ENCODE measurements at places on chromosomes 12 and 14. TPM values are rescaled to one million over a fixed set of nuclear protein-coding genes. Genes with fewer than 3 reads are reported as not detected.

Gene AQP2
- total RNA-seq = not detected

Gene DYNC1H1
- total RNA-seq = 384 TPM

Gene PAPLN
- total RNA-seq = 2.0 TPM

Gene SERPINA9
- not detected for total RNA-seq

Gene USP30
- 4.6 TPM for total RNA-seq

Gene OTX2
- not detected for total RNA-seq

Gene TSPAN11
- not detected for total RNA-seq

Gene SLC6A15
- 29.6 TPM for total RNA-seq

Gene KRT82
- not detected for total RNA-seq

Gene CLEC2A
- total RNA-seq = not detected

Gene CIROP
- not detected for total RNA-seq

Gene SDR9C7
- total RNA-seq = 0.07 TPM

Gene LRP1-AS
- total RNA-seq = not detected

Gene KRT3
- not detected for total RNA-seq

Gene TSHR
- not detected for total RNA-seq

Gene TSPAN9
- total RNA-seq = 19.2 TPM

Gene KRT78
- 0.32 TPM for total RNA-seq

Gene DPF3
- total RNA-seq = 0.18 TPM

Gene C12orf50
- total RNA-seq = not detected

Gene TPCN1
- total RNA-seq = 14.3 TPM

Gene GYS2
- not detected for total RNA-seq

Gene CPNE6
- total RNA-seq = not detected

Gene GPR162
- 0.21 TPM for total RNA-seq

Gene TNFAIP2
- 0.28 TPM for total RNA-seq

Gene BICDL1
- total RNA-seq = 6.4 TPM

Gene MIPOL1
- total RNA-seq = 9.3 TPM

Gene EVL
- 17.0 TPM for total RNA-seq

Gene PTPN6
- total RNA-seq = 22.5 TPM

Gene AMDHD1
- 0.37 TPM for total RNA-seq

Gene WNT1
- total RNA-seq = not detected

Gene KLRF1
- 0.48 TPM for total RNA-seq

Gene RHEBL1
- total RNA-seq = 5.9 TPM

Gene PTCSC3
- total RNA-seq = not detected

Gene FAM222A
- total RNA-seq = 0.31 TPM

Gene LRRC43
- 0.28 TPM for total RNA-seq

Gene DHRS7
- 79.5 TPM for total RNA-seq

Measured in foreskin keratinocyte (primary cell).